ENCODE measurements at places on chromosomes 11 and 22. TPM values are rescaled to one million over a fixed set of nuclear protein-coding genes. Genes with fewer than 3 reads are reported as not detected.

GDPD4 gene
- not detected for total RNA-seq

DNA sequence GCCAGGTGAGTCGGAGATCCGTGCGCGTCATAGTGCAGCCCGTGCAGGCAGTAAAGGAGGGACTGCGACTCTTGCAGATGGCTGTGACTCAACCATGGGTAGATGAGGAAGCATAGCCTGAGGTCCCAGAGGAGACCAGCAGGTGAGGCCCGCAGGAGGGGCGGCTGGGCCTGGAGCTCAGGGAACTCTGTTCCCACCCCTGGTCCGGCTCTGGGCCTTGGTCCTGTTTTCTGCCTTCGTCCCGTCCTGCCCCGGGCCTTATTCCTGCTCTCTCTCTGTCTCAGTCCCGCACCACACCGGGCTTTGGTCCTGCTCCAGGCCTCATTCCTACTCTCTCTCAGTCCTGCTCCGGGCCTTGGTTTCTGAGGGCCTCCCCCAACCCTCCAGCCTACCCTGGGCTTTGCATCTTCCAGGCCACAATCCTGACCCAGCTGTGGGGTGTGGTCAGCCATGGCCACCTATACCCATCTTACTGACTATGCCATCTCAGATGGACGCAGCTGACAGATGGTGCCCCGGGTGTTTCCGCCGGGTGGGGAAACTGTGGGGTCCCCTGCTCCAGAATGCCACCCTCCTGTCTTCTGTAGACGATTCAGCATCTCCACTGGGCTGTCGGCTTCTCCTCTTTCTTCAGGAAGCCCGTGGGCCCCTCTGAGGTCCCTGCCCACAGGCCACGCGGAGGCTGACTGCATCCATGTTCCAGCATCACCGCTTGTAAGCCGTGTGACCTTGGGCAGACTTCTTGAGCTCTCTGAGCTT, 1134.1 kb downstream of the BRD1 start:
- no peaks in the 10 kb centered on the region for H3K36me3 ChIP-seq
- H3K4me1 ChIP-seq, result no peaks in the 10 kb centered on the region
- no peaks in the 10 kb centered on the region for H3K27me3 ChIP-seq
- no peak for DNase-seq
- no peak overlapping the region for H3K4me3 ChIP-seq

DNA sequence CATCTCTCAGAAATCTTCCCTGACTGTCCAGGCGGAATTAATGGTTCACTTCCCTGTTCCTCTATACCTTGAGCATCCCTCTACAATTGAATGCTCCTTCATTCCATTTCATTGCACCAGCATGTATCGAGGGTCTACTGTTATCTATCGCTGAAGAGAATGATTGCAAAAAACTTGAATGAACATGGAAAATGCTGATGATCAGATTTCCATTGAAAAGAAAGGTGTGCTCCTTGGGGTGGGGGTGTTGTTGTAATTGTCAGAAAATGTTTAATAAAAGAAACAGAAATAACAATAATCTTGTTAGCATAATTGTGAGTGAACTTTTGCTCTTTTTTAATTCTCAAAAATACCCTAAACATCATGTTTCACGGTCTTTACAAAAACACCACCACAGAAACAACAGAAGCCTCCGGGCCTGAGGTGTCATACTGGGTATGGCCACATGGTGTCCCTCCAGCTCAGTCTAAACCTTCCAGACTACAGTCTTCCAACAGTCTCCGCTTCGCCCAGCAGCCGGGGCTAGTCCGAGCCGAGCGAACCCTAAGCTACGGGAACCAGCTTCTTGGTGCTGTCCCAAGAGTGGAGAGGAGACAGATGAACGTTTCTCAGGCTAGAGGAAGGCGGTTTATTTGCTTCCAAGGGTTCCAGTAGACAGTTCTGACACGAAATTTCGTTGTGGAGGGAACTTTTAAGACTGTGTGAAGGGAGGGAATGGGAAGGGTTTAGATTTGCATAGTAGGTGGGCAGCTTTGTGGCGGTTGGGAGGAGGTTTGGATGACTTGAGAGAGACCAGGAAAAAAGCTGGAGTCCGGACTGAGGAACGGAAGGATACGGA, 75.8 kb upstream of the ZBED5 start:
- peak overlapping the region; percentile 86 for H3K27ac ChIP-seq
- peaks cover 41% of the 10 kb centered on the region for H3K4me1 ChIP-seq
- DNase-seq, result peak; percentile 97

- peaks cover 16% of the 10 kb centered on the region for H3K4me1 ChIP-seq
- no peak overlapping the region for H3K4me3 ChIP-seq
- H3K27ac ChIP-seq, result no peak overlapping the region
Observed at GRCh38 chr11:15770798-15771414, 585.4 kb downstream of the SOX6 start.

GRCh38 chr11:39786281-39786680, 1673.2 kb downstream of the LRRC4C start:
- no peaks in the 10 kb centered on the region for H3K4me1 ChIP-seq
- no peak overlapping the region for H3K27ac ChIP-seq
- no peaks in the 10 kb centered on the region for H3K27me3 ChIP-seq

GRCh38 chr11:120719348-120719747, 207.8 kb downstream of the GRIK4 start:
- H3K27me3 ChIP-seq, result no peaks in the 10 kb centered on the region
- no peaks in the 10 kb centered on the region for H3K36me3 ChIP-seq
- no peak overlapping the region for H3K4me3 ChIP-seq
- H3K4me1 ChIP-seq, result no peaks in the 10 kb centered on the region

DNA sequence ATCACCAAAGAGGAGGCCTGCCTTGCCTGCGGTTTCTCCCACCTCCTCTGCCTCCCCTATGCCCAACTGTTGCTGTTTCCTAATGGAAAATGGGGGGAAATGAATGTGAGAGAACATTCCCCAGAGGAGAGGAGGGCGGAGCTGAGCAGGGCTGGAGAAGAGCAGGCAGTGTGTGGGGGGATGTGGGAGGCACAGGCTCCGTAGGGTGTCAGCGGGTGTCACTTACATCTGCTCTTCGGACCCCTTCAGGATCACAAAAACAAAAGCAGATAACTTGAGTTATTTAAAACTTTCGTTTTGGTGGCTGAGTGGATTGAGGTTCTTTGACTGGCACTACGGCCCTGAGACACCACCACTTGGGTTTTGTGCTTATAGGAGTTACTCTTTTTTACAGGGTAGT, 93.8 kb downstream of the CEP164 start:
- DNase-seq, result no peak
- H3K4me3 ChIP-seq, result no peak overlapping the region
- H3K27me3 ChIP-seq, result peaks cover 15% of the 10 kb centered on the region
- peaks cover 6% of the 10 kb centered on the region for H3K4me1 ChIP-seq

DNA sequence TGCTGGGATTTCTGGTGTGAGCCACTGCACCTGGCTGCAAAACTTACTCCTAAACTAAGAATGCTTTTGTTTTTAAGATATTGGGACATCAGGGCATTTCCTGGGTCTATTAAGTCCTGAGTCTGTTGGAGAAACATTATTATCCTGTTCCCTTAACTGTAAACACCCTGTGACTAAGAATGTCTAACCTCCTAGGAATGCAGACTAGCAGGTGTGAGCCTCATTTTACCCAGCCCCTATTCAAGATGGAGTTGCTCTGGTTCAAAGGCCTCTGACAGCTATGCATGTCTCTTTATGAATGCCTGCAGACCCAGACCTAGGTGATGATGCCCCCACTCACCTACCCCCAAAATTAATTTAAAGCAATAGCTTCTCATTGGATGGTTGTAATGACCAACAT, 46.2 kb downstream of the DEPDC5 start:
- no peaks in the 10 kb centered on the region for H3K27me3 ChIP-seq
- H3K36me3 ChIP-seq, result peaks cover 73% of the 10 kb centered on the region
- H3K4me3 ChIP-seq, result no peak overlapping the region
- DNase-seq, result no peak
